Karpas-422 (cell line): ENCODE measurements at places on chromosomes 7 and 10. TPM values are rescaled to one million over a fixed set of nuclear protein-coding genes. Genes with fewer than 3 reads are reported as not detected.

GRCh38 chr10:110171032-110171431 is 36.4 kb upstream of the MXI1 start:
- DNase-seq, result no peak

DNA sequence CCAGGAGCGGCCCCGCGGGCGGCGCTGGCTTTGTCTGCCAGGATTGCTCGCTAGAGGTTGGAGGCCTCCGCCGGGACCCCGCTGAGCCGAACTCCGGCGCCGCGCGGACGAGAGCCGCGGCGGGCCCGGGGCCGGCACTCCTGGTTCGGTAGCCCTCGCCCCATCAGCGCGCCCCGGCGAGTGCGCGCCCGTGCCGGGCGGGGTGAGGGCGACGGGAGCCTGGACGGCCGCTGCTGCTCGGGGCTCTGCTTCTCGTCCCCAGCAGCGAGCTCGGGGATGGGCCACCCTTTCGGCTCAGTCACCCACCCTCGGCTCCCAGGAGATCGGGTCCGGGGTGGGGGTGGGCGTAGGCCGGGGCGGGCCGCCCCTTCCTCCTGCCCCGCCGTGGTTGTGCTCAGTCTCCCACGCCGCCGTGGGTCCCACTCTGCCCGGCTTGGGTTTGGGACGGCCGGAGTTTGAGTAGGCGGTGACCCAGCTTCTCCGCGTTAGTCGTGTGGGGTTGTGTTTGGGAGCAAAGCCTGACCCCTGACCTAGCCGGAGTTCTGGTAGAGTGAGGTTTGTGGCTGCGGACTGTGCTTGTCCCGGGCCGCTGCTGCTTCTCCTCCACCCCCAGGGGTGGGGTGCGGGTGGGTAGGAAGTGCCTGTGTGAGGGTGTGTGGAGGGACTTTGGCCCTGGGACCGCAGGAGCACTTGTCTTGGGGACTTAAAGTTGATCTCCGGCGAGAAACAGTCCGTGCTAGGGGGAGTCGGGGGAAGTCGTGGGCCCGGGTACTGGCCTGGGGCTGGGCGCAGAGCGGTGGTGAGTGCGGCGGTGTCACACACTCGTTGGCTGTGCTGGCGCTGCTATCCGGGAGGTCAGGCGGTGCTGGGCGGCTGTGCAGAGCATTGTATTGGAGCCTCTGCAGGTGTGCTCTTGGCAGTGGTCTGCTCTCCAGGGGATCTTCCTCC is 677 bp downstream of the TSPAN14 start:
- DNase-seq, result peak; percentile 49

The FEZF1 gene
- total RNA-seq, result not detected in 2 replicates

DNA sequence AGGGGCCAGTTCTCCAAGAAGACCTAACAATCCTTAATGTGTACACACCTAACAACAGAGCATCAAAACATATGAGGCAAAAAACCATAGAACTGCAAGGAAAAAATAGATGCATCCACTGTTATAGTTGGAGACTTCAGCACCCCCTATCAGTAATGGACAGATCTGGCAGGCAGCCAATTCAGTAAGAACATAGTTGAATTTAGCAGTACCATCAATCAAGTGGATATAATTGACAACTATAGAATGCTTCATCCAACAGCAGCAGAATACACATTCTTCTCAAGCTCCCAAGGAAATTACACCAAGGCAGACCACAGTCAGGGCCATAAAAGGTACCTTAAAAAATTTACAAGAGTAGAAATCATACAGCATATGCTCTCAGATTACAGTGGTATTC is 42.2 kb downstream of the POLL start:
- DNase-seq, result no peak

The COBL gene
- total RNA-seq, result not detected in 2 replicates

The SFTPA1 gene
- total RNA-seq, result not detected in 2 replicates

The CTTNBP2 gene
- not detected in 2 replicates for total RNA-seq

The MRLN gene
- total RNA-seq, result 0.25 TPM in 1 of 2 replicates, not detected in the other
